WERI-Rb-1 (cell line): ENCODE measurements at places on chromosomes 3 and 15.

DNA sequence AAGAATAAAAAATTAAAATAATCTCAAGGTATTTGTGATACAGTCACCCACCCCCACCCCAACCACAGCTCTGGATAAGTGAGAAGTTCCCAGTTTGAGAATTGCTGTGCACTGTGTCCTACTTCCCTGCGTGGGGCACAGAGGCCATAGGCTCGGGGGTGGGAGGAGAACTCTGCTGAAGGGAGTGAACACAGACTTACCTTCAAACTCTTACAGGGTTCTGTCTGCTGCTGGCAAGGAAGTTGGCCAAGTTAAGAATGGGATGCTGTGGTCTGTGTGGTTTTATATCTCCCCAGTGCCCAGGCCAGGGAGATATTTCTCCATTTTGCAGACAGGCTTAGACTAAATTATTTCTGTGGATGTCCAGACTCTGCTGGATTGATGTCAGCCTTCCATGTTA is 37.6 kb downstream of the SPTSSB start:
- no peak for DNase-seq

- DNase-seq: no peak
These were observed 613 bp upstream of the ARHGEF3 start for GRCh38 chr3:56802378-56802745.

GRCh38 chr15:26087395-26087794 is 224.3 kb upstream of the ATP10A start:
- DNase-seq: peak; percentile 11

- DNase-seq: no peak
These were observed 41.7 kb downstream of the SOX2 start for GRCh38 chr3:181753391-181753790.

DNA sequence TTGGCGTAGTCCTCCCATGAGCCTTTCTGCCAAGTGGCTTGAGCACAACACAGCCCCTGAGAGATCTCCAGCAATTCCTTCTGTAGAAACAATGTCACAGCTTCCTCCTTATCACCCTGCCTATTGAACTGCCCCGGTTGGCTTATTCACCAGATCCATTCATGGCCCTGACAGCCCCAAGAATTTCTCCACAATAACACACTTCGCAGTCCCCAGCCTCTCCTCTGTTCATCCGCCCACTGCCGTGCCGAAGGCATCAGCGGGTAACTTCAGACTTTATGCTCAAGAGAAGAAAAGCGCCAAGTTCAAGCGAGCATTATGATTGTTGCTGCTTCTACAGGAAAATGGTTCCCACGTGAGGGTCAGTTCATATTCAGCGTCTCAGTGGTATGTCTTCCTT is 403.9 kb downstream of the VPS13C start:
- DNase-seq: no peak

GRCh38 chr15:53974813-53975212 is 3.4 kb upstream of the UNC13C start:
- DNase-seq: no peak

- no peak for DNase-seq
These were observed 114.9 kb downstream of the SLC25A26 start for GRCh38 chr3:66335671-66336070.

GRCh38 chr3:168117059-168117458 is 21.3 kb upstream of the GOLIM4 start:
- DNase-seq: no peak
